ENCODE measurements at places on chromosomes 3 and 15.

GRCh38 chr3:65181391-65181871, 493.6 kb upstream of the ADAMTS9 start:
- no peak for DNase-seq

- no peak for DNase-seq
These were observed 128.3 kb downstream of the LIPC start for GRCh38 chr15:58559904-58560588.

- no peak for DNase-seq
These were observed 203.2 kb upstream of the ADAMTS9 start for GRCh38 chr3:64891021-64891420.

DNA sequence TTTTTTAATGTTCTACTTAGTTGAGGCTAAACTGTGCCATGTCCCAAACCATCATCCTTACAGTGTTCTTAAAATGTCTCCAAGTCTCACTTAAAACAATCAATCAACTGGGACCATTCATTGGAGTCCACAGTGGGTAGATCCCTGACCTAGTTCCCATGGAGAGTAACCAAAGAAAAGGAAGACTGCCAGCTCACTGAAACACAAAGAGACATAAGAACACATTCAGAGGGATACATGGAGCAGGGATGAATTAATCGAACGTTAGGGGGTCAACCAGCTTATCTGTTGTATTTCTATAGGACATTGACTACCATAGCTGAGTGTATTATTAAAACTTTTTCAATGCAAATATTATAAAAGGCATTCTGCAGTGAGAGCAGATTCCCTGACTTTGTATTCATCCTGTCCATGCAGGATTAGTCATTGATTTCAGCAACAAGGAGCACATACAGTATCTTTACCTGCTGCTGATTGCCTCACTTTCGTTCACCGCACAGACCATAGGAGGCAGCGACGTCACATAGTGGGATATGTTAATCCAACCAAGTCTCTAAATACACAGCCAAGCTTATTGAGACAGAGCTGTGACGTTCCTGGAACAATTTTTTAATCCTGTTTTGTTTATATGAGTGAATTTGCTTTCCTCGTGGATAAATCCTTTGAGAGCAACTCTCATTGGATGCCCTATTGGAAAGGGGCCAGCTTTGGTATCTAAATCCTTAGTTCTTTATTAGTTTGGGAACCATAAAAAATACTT, 364.9 kb upstream of the RBMS3 start:
- peak; percentile 32 for DNase-seq

GRCh38 chr3:143119974-143120715, 574 bp downstream of the CHST2 start:
- DNase-seq, result peak; percentile 61

- no peak for DNase-seq
These were observed 59.9 kb upstream of the KLF13 start for GRCh38 chr15:31266712-31267111.

DNA sequence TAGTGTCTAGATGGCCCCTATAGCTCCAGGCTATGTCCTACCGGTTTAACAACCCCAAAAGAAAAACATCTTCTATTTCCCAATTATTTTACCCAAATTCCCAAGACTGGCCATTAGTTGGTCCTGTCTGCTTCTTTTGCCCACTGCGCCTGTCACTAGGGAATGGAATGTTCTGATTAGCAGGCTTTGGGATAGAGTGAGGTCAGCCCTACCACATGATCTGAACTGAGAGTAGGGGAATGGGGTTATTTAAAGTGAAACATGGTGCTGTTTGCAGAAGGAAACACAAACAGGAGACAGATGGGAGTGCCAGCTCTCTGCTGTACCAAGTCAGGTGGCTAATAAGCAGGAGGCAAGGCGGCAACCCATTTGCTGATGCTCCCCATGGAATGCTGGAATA, 635.6 kb upstream of the CFAP20DC start:
- DNase-seq, result no peak

DNA sequence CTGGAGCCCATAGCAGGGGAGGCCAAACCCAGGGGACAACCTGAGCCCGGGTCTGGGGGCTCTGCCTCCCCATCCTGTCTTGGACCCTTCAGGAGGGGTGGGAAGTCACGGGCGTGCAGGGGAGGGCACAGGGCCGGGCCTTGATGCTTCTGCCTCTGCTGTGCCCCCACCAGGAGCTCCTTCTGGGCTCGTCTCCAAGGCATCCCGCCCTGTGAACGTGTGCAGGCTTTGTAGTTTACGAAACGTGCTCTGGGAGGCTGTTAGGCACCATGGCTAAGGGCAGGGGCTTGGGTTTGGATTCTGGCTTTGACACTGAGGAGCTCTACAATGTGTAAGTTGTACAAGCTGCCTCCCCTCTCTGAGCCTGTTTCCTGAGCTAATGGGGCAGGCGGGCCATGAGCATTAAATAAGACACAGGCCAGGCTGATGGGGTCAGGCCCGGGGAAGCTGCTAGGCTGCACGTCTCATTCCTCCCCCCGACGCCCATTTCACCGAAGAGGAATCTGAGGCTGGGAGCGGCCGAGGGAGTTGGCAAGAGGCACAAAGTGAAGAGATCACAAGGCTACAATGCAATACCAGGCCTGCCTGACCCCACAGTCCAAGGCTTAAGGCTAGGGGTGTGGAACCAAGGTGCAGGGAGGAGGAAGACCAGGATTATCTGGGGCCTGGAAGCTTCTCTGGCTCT, 19.6 kb downstream of the PLXND1 start:
- DNase-seq, result no peak

GRCh38 chr3:128487813-128488635, 5.0 kb downstream of the GATA2 start:
- peak; percentile 90 for DNase-seq

DNA sequence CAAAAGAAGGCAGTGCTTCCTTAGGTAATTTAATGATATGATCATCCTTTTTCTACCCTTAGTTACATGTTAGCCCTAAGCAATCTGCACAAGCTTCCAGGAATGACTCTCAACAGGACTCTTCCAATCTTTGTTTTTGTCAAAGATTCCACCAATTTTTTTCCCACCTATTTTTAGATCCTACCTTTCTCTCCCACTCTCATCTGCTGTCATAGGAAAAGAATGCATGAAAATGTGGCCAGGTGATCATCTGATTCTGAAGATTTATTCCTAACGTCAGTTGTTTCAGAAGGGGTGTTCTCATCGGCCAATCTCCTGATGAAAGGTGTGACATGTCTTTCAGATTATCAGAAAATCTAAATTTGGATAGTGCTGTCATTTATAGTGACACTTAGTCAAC, 7.2 kb downstream of the CCDC54 start:
- no peak for DNase-seq

DNA sequence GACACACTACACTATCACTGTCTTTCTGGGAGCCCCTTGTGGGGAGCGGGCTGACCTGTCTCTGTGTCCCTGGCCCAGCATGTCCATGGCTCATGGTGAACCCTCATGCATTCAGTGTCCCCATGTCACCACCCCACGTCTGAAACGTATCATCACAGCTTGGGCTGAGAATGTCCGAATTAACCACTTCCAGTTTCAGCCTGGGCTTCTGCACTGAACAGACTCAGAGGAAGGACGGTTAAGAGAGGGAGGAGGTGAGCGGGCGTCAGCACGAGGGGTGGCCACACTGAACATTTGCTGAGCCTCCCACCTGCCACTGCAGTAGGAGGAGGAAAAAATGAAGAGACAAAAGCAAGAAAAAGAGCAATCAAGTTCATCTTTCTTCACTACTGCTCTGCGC, 30.5 kb downstream of the ATP2B2 start:
- no peak for DNase-seq

All from nephron progenitor cell (in vitro differentiated cells).